ENCODE measurements at places on chromosomes 7 and 10. TPM values are rescaled to one million over a fixed set of nuclear protein-coding genes. Genes with fewer than 3 reads are reported as not detected.
A peak's percentile ranks its signal among the peaks of the same experiment; 100 is the strongest.

GRCh38 chr10:31751051-31751737 lies 177.4 kb downstream of the ARHGAP12 start:
- no peak for DNase-seq

DNA sequence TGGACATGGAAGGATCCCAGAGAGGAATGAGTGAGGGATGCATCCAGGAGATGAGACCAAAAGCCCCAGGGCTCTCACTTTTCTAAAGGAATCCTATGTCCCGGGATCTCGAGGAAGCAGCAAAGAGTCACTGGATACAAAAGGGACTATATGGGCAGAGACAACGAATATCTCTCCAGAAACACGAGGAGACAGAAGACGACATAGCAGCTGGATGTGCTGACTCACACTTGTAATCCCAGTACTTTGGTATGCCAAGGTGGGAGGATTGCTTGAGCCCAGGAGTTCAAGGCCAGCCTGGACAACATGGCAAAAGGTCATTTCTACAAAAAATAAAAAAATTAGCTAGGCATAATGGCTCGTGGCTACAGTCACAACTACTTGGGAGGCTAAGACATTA lies 24.7 kb upstream of the MSMB start:
- DNase-seq, result no peak

DNA sequence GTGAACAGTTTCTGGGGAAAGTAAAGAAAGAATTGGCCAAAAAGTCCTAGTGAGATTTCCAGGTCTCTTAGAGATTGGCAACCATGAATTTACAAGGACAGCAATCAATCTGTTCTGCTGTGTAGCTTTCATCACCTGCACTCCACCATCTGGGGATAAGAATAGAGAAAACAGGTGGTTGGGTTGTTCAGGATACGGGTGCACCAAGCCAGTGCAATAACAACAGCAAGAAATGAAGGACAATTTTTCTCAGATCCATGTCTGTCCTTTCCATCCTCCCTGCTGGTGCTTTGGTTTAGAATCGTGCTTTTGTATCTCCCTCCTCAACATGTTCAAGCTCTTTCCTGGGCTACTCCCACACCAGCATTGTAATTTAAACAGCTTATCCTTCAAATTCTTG lies 787.7 kb downstream of the GRID1 start:
- DNase-seq, result no peak

DNA sequence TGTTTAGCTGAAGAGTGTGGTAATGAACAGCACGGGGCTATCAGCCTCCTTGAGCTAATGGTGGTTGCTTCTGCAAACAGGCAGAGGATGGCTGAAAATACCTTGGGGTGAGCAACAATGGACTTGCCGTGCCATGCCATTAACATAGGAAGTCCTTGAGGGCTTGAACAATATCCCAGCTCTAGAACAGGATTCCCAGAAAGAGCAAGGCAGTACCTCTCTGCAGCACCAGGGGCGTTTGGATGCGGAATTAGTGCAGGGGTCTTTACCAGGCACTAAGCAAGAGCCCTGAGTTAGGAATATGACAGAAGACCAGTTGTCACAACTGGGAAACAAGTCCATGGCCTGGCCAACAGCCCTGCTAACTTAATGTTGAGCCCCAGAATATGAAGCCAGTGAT lies 143.2 kb upstream of the COBL start:
- no peak for DNase-seq

DNA sequence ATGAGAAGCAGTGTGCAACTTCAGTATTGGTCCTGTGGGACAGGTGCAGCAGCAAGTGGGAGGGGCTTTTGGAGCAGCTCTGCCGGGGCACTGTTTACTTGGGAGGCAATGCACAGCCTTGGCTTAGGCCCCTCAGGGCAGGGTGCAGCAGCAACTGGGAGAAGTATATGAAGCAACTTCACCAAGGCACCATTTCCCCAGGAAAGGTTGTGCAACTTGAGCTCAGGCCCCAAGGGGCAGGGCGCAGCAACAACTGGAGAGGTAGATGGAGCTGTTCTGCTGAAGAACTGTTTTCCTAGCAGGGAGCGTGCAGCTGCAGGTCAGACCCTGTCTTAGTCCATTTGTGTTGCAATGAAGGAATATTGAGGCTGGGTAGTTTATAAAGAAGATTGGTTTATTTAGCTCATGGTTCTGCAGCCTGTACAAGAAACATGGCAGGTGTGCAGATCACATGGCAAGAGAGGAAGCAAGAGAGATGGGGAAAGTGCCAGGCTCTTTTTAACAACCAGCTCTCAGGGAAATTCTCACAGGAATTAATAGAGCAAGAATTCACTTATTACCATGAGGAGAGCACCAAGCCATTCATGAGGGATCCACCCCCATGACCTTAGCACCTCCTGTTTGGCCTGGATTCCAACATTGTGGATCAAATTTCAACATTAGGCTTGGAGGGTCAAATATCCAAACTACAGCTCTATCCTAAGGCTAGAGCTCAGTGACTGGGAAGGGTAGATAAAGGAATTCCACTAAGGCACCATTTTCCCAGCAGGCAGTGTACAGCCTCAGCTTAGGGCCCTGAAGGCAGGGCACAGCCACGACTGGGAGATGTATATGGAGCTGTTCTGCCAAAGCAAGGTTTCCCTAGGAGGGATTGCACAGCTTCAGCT lies 10.9 kb downstream of the GPR141 start:
- no peak for DNase-seq

DNA sequence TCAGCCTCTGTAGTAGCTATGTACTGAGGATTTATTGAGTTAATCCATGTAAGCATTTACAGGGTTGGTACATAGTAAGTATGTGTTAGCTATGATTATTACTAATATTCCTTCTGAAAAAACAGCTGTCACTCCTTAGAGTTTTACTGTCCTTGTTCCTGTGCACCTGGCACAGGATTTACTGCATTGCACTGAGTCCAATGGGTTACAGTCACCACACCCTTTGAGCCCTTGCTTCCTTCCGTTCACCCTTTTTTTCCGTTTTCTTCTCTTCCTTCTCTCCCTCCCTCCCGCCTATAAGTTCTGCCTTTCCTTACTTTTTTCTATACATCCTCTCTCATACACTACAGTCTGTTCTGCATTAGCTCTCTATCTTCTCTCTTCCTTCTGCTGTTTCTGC lies 12.5 kb upstream of the CDK6 start:
- no peak for DNase-seq

DNA sequence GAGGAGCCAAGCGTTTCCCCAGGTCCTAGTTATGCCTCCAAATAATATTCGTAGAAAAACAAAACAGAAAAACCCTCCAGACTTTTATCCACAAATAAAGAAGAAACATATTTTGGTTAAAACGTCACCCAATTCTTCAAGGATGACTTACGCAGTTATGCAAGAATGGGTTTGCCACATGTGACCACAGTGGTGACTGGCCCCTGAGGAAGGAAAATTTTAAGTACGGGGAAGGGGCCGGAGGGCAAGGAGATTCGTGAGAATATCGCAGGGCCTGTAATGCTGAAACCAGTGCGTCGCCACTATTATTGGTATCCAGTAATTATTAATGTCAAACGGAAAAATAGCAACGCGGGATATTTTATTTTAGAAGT lies 537 bp upstream of the MRPS24 start:
- peak; percentile 97 for DNase-seq

The LZTS2 gene
- total RNA-seq, result 20.3 TPM

The HMX2 gene
- total RNA-seq, result 0.10 TPM

The AS3MT gene
- 1.3 TPM for total RNA-seq
